ENCODE measurements at places on chromosomes 16 and 17.

DNA sequence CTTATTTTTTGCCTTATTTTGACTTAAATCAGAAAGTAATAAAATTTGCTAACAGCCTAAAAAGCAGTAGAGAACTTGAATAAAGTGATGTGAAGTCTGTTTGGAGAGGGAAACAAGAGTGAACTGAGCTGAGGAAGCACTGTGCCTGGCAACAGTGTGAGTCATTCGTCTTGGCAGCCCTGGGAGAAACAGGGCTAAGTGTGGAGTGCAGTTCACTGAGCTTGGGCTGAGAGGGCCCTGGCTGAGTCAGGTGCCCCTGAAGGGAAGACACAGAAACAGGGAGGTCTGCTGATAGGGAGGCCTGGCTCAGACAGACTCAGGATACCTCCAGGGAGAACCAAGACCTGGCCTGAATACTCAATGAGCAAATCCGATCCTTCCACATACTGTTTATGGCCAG, 132.1 kb downstream of the HS3ST4 start:
- no peaks in the 10 kb centered on the region for H3K27me3 ChIP-seq
- no peaks in the 10 kb centered on the region for H3K4me1 ChIP-seq
- no peaks in the 10 kb centered on the region for H3K36me3 ChIP-seq
- no peak overlapping the region for H3K27ac ChIP-seq
- no peak overlapping the region for H3K4me3 ChIP-seq
- no peak for DNase-seq

DNA sequence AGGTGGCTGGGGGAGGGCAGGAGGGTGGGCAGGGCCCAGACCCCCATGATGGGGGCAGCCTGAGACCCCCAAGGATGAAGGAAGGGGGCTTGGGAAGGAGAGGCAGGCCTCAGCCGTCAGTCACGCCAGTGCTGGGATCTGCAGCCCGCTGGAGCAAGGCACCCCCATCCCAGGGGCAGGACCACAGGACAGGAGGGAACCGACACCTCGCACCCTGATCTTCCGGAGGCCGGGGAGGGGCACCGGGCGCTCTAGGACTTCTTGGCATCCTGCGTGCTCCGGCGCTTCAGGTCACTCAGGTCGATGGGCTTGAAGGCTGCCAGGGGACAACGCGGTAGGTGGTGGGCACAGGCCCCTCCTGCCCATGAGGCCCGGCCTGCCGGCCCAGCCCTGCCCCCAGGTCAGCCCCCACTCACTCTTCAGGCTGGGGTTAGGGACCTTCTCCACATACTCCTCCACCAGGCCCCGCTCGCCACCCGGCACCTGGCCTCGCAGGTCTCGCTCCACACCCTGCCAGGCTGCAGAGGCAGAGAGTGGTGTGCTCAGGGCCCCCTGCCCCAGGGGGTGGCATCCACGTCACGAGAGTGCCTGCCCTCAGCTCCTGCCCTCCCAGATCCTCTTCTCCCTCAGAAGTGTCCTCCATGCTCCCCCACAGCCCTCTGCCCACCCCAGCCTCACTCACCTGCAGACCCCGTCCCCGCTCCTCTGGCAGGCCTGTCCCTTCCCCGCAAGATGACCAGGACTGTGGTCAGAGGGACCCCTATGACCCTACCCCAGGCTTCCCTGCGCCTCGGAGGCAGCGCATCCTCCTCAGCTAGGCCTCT, 9.9 kb downstream of the MCRIP1 start:
- peaks cover 17% of the 10 kb centered on the region for H3K36me3 ChIP-seq
- H3K27me3 ChIP-seq = no peaks in the 10 kb centered on the region
- H3K27ac ChIP-seq = no peak overlapping the region
- H3K4me3 ChIP-seq = no peak overlapping the region
- peaks cover 7% of the 10 kb centered on the region for H3K4me1 ChIP-seq

DNA sequence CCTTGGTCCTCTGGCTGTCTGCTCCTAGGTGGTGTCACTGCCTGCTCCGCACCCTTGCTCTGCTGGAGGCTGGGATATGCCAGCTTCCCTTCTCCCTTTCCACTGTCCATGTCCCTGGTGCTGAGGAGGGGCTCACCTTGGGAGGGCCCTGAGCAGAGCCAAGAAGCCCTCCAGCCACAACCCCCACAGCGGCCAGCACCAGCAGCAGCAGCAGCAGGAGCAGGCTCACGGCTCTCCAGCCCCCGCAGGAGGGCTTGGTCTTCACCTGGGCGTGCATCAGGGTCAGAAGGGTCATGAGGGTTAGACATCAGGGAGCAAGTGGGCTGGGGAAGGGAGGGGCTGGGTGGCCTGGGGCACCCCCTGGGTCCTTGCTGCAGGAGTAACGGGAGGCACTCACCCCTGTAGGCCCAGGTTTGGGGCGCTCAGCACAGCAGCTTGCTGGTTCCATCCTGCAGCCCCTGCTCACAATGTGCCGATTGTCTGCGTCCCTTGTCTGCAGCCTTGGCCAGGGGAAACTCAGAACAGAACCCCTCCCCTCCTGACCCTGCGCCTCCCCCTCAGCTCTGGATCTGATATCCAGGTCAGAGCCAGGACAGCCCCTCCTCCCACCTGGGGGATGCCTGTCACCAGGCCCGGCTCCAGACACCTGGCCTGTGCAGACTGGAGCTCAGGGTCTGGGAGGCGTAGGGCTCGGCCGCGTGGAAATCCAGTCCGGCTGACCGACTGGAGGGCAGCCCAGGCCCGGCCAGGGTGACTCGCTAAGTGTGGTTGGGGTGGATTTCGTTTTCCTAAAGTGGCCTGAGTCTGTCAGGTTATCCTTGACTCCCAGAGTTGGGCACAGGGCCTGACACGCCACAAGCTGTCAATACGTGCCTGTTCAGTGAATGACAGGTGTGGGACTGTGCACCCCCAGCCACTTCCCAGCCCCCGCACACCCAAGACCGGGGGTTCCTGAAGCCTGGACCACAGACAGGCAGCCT, at the start of gene BRICD5:
BRICD5 (minus strand) TSS at position 478 of the 980 bp plus-strand sequence; CDS start at position 448, 30 bp downstream.
- DNase-seq = no peak
- peaks cover 38% of the 10 kb centered on the region for H3K4me1 ChIP-seq
- H3K36me3 ChIP-seq = peaks cover 32% of the 10 kb centered on the region

DNA sequence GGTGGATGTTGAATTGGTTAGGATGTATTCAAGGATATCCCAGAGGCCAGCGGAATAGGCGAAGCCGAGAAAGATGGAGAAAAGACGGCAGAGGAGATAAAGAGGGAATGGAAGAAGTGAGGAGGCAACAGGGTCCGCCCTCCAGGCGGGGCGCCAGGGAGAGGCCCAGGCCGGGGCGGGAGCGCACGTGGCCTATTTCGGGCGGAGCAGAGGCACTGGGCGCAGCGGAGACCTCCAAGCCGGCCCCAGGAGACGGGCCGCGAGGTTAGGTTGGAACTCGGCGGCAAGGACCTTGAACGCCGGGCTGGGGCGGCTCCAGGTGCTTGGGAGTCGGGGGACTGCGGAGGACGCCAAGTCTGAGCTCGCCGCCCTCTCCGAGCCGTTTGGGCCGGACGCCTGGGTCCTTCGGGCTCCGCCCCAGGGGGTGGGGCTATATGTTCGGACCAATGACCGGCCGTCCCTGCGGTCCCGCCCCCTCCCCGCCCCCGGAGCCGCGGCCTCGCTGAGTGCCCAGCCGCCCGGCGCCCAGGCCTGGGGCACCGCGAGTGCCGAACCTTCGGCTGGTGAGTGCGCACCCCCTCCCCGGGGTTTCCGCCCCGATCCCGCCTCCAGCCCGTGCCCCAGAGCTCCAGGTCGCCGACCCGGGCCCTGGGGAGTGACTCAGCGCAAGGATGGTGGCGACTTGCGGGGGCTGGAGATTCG, at the start of gene ZNF771:
ZNF771 (plus strand) TSS at position 505 of the 702 bp plus-strand sequence. CDS start 448 bp downstream, outside the sequence.
- peak within 1 kb of the TSS; percentile 69 for H3K4me3 ChIP-seq
- no peaks in the 10 kb centered on the region for H3K27me3 ChIP-seq
- H3K4me1 ChIP-seq = peaks cover 31% of the 10 kb centered on the region
- peak; percentile 71 for DNase-seq

GRCh38 chr17:77318021-77318420, 177.3 kb downstream of the SEC14L1 start:
- H3K4me1 ChIP-seq = peaks cover 32% of the 10 kb centered on the region
- no peaks in the 10 kb centered on the region for H3K27me3 ChIP-seq
- no peak overlapping the region for H3K4me3 ChIP-seq
- H3K27ac ChIP-seq = no peak overlapping the region

DNA sequence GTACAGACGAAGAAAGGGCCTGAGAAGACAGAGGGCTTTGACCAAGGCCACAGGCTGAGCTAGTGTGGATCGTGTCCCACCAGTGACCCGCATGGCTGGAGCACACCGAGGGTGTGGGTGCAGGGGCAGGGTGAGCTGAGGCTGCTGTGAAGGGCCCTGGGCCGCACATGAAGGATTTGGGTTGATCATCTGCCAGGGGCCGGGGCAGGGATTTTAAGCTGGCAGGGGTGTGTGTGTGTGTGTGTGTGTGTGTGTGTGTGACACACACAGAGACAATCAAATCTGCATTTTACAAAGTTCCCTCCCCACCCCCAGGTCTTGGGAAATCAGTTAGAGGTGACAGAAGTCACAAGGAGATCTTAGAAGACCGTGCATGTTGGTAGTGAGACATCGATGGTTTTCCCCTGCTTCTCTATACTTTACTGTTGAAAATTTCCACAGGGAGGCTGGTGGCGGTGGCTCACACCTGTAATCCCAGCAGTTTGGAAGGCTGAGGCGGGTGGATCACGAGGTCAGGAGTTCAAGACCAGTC, 65.2 kb downstream of the SRCIN1 start:
- H3K27ac ChIP-seq = no peak overlapping the region
- no peak overlapping the region for H3K4me3 ChIP-seq
- no peaks in the 10 kb centered on the region for H3K36me3 ChIP-seq
- H3K4me1 ChIP-seq = no peaks in the 10 kb centered on the region
- peaks cover 10% of the 10 kb centered on the region for H3K27me3 ChIP-seq

DNA sequence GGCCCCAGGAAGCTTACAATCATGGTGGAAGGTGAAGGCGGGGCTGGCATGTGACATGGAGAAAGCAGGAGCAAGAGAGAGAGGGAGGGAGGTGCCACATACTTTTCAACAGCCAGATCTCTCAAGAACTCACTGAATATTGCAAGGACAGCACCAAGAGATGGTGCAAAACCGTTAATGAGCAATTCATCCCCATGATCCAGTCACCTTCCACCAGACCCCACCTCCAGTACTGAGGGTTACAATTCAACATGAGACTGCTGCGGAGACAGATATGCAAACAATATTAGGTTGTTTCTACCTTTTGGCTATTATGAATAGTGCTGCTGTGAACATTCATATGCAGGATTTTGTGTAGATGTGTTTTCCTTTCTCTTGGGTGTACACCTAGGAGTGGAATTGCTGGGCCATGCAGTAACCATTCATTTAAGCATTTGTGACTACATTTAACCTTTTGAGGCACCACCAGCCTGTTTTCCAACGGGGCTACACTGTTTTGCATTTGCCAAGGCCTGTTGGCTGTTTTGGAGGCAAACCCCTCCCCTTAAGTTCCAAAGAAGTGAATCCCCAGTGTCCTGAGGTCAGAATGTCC, 28.8 kb downstream of the PLCG2 start:
- no peaks in the 10 kb centered on the region for H3K36me3 ChIP-seq
- H3K4me3 ChIP-seq = no peak overlapping the region
- no peak overlapping the region for H3K27ac ChIP-seq
- no peaks in the 10 kb centered on the region for H3K27me3 ChIP-seq
- H3K4me1 ChIP-seq = no peaks in the 10 kb centered on the region
- DNase-seq = no peak

- DNase-seq = no peak
- H3K4me3 ChIP-seq = peak overlapping the region; percentile 71
- H3K36me3 ChIP-seq = no peaks in the 10 kb centered on the region
- peaks cover 88% of the 10 kb centered on the region for H3K27me3 ChIP-seq
- H3K4me1 ChIP-seq = peaks cover 64% of the 10 kb centered on the region
Observed at GRCh38 chr17:48612854-48613691, 2.0 kb downstream of the HOXB8 start.

- no peak for DNase-seq
- H3K36me3 ChIP-seq = no peaks in the 10 kb centered on the region
- H3K4me1 ChIP-seq = peaks cover 9% of the 10 kb centered on the region
- H3K27ac ChIP-seq = no peak overlapping the region
- no peaks in the 10 kb centered on the region for H3K27me3 ChIP-seq
Observed at GRCh38 chr17:68080411-68081150, 45.0 kb downstream of the KPNA2 start.

GRCh38 chr16:78659216-78659615, 559.8 kb downstream of the WWOX start:
- H3K27me3 ChIP-seq = no peaks in the 10 kb centered on the region
- H3K27ac ChIP-seq = no peak overlapping the region
- no peak overlapping the region for H3K4me3 ChIP-seq
- H3K36me3 ChIP-seq = no peaks in the 10 kb centered on the region
- H3K4me1 ChIP-seq = no peaks in the 10 kb centered on the region
- DNase-seq = no peak

DNA sequence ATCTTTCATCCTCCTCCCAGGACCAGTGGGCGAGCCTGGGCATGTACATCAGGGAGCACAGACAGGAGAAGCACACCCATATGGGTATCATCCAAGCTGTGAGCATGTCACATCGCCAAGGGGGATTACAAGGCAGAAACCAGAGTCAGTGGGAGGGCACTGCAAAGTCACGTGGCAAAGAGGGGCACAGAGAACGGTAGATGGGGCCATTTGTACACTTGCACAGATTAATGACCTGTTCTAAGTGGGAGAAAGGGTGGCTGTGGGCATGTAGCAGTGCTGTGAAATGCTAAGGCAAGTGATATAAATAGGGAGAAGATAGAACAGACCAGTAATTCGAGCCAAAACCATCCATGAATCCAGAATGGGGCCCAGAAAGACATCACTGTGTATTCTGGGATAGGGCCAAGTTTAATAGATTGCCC, 265.0 kb downstream of the CPPED1 start:
- H3K4me1 ChIP-seq = peaks cover 42% of the 10 kb centered on the region
- no peaks in the 10 kb centered on the region for H3K27me3 ChIP-seq
- H3K36me3 ChIP-seq = no peaks in the 10 kb centered on the region
- no peak overlapping the region for H3K4me3 ChIP-seq

DNA sequence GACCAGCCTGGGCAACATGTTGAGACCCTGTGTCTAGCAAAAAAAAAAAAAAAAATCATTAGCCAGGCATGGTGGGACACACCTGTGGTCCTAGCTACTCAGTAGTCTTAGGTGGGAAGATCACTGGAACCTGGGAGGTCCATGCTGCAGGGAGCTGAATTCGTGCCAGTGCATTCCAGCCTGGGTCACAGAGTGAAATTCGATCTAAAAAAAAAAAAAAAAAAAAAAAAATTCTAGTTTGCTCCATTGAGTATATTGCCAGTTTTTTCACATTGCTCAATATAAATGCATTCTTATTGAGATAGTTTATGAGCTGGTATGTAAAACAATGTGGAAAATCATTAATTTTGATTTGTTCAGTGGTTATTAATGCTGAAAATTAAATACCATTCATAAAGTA, 52.0 kb downstream of the ABHD15 start:
- H3K27me3 ChIP-seq = no peaks in the 10 kb centered on the region
- H3K27ac ChIP-seq = no peak overlapping the region
- no peak for DNase-seq
- H3K36me3 ChIP-seq = peaks cover 63% of the 10 kb centered on the region

- H3K27me3 ChIP-seq = no peaks in the 10 kb centered on the region
- DNase-seq = no peak
- H3K36me3 ChIP-seq = peaks cover 2% of the 10 kb centered on the region
Observed at GRCh38 chr17:76492123-76492988, 8.9 kb downstream of the RHBDF2 start.

GRCh38 chr17:48543854-48544348, 1.0 kb downstream of the HOXB2 start:
- peaks cover 73% of the 10 kb centered on the region for H3K4me1 ChIP-seq
- peak overlapping the region; percentile 88 for H3K4me3 ChIP-seq

GRCh38 chr16:70523743-70524398, at the start of gene SF3B3:
Gene SF3B3 (plus strand): TSS chr16:70523816. CDS start chr16:70526657, 2,841 bp downstream.
- peak; percentile 74 for DNase-seq
- peaks cover 25% of the 10 kb centered on the region for H3K36me3 ChIP-seq
- H3K27ac ChIP-seq = peak within 1 kb of the TSS; percentile 96
- H3K27me3 ChIP-seq = no peaks in the 10 kb centered on the region
- peak within 1 kb of the TSS; percentile 96 for H3K4me3 ChIP-seq

Data from CD4-positive, alpha-beta T cell (primary cell).